Esophagus squamous epithelium (tissue), 5 donors: ENCODE measurements at places on chromosomes 2 and 18.

DNA sequence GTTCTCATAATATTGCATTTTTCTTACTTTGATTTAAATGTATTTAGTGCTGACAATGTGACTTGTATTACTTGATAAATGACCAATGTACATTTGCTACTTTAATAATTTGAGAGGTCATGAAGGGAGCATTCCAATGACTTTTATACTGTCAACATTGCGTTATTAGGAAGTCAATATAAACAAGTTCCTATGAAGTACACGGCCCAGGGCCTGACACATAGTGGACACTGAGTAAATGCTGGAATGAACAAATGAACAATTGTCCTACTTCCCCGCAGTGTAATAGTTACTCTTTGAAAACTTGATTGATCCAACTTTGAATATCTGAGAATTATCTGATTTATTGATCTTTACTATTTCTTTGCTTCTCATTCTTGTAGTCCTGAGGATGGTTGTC, 47.3 kb downstream of the PKP4 start:
- DNase-seq: no peak

DNA sequence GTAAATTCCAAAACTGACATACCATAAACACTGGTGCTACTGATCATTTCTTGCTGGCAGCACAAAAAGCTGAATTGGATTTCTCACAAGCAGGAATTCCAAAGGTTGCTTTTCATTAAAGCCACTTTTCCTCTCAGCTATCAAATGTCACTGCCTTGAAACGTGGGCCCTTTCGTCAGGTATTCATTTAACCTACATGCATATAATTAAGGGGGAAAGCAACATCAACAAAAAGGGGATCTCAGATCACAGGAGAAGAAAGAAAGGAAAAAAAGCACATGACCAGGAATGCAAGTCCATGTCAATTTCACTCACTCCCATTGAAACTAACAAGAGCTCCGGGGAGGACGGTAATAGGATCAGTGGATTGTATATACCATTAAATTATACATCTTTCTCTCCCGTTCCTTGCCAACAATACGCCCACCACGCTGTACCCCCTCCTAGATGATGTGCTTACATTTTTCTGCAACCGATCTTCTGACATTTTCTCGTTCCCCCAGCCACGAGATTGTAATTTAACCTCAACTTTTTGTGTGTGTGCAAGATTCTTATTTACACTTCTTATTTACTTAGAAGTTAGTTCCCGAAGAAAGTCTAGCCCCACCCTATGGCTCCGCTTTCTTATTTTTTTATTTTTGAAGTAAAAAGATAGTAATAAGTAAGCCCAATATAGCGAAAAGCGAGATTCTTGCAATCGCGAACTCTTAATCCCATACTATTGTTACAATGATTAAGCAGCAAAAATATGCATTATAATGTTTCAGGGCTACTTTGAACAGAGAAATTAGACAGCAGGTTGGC, 725 bp downstream of the FIGN start:
- no peak for DNase-seq

GRCh38 chr2:68272246-68272994, 20.1 kb upstream of the PPP3R1 start:
- DNase-seq: no peak

DNA sequence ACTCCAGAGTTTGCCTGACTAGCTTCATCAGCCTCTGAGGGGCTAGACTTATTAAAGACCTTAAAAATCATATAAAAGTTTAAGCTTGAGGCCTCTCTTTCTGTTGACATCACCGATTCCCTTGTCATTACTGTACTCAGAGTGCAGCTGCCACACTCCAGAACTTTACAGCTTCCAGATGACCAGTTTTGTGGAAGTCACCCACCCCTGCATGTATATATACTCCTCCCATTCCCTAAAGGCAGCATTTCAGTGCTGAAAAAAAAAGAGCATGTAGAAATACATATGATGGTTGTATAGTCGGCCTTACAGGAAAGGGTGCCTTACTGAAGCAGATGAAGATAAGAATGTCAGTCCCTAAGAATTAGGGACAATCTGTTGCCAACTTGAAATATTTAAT, 117.3 kb downstream of the FEZ2 start:
- DNase-seq: no peak

GRCh38 chr2:168603439-168603961, 147.4 kb downstream of the CERS6 start:
- DNase-seq: no peak

- no peak for DNase-seq
Measured at GRCh38 chr2:199443589-199444130, 14.1 kb downstream of the SATB2 start.

GRCh38 chr2:62928015-62928414, 122.6 kb upstream of the OTX1 start:
- DNase-seq: no peak

DNA sequence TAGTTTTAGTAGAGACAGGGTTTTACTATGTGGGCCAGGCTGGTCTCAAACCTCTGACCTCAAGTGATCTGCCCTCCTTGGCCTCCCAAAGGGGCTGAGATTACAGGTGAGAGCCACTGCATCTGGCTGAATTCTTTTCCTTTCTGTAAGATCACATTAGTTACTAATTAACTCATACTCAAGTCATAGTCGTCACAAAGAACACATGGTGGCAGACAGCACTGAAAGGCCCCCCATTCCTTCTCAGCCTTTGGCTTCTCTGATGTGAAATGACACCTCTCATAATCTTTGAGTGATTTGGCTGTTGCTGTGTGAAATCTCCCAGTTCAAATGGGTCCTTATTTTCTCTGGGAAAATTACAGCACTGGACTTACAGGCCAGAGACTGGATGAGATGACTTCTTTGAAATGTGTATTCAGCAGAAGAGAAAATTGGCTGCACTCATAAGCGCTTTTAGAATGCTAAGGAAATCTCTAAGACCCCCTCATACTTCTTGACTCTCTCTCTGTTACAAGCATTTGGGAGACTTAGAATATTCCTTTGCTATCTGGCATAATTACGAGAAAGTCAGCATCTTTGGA, 764.8 kb downstream of the RNF144A start:
- no peak for DNase-seq

DNA sequence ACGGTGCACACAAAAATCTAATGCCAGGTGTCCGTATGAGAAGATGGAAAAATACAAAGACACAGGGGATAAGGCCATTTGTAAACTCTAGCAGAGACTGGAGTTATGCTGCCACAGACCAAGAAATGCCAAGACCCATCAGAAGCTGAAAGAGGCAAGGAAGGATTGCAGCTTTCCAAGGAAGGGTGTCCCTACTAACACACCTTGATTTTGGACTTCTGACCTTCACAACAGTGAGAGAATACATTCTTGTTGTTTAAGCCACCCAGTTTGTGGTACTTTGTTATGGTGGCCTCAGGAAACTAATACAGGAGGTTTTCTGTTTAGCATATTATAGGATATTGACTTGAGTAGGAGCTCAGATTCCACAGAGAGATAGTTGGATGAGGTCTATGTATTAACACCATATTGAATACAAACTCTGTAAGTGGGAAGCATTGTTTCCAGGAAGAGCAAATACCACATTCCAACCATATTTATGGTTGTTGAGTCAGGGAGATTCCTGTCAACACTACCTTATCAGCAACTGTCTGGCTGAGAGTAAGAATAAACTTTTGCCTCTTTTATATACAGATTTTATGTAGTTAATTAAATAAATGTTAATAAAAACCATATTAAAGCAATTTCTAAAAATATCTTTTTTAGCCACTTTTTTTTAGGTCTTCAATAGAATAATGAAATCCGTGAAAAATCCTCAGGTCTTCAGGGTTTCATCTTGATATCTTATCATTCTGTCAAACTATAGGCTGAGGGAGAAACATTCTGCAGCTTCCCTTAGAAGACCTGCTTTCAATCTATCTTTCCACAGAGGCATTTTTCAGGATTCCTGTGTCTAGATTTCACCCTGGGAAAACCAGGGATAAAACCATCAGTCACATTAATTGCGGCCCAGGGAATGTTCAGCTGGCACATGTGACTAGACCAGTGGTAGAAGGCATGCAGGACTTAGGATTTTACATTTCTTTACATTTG, 35.4 kb upstream of the HNMT start:
- no peak for DNase-seq

GRCh38 chr18:78679613-78680260, 299.9 kb upstream of the SALL3 start:
- DNase-seq: no peak

DNA sequence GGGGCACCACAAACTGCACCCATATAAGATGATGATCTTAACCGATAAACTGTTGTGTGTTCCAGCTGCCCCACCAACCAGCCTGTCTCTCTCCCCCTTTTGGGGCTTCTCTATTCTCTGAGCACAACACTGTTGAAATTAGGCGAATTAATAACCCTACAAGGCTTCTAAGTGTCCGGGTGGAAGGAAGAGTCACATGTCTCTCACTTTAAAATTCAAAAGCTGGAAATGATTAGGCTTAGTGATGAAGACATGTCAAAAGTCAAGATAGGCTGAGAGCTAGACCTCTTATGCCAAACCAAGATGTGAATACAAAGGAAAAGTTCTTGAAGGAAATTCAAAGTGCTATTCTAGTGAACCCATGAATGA, 782.1 kb downstream of the MBD2 start:
- DNase-seq: no peak

DNA sequence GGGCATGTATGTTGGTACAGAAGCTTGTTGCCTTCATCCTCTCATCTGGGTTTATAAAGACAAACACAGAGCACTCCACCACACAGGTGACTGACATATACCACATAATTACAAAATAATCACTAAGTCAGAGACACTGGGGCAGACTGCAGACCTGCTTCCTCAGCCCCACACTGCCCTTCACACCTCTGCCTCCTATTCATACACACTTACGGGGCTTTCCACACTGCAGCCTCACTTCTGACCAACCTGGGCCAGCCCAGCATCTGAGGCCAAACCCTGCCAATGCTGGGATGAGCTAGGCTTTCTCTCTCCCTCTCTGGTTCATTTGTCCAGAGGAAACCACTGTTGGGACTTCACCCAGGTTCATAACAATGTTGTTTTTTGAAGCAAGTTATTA, 4.5 kb downstream of the EMX1 start:
- DNase-seq: no peak

- no peak for DNase-seq
Measured at GRCh38 chr2:132701810-132702209, 31.8 kb upstream of the LYPD1 start.

DNA sequence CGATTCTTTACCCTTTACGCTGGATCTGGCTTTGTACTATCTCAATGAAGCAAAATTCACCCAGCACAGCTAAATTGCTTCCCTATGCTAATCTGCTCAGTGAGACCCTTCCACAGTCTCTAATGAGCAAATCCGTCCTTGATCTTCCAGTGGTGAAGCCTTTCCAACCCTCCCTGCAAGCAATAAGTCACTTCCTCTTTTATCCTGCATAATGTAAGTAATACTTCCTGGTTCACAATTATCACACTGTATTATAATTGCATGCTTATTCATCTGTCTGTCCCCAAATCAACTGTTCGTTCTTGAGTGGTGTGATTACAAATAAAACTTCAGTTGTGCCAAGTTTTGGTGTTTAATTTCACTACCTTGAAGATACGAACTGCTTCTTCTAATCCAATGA, 404.0 kb downstream of the ADCYAP1 start:
- no peak for DNase-seq

DNA sequence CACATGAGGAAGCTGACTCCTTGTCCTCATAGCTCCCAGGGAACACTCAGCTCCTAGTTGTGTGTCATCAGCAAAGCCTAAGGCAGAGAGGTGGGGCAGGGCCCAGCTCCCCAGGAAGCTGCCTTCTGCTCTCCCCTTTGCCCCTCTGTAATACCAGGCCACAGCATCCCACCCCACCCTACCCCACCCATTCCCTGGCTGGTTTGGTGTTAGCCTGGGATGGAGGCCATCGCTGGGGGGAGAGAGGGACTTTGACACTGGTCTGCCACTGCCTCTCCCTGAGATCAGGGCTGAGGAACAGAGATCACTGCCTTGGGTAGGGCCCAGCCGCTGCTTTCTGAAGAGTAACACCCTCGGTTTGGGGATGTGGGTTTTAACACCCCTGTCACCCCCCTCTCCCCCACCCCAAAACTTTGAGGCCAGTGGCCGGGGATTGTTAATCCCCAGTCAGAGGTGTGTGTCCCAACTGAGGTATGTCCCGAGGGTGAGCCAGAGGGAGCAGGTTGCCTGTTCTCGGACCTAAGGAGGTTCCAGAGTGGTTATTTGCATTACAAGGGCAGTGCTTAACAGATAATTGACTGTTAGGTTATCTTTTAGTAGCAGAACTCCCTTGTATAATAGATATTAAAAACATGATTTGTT, 41.4 kb downstream of the TET3 start:
- DNase-seq: no peak

GRCh38 chr2:108634576-108635160, 84.6 kb upstream of the RANBP2 start:
- DNase-seq: no peak

GRCh38 chr2:239822146-239822831, 202.9 kb downstream of the NDUFA10 start:
- DNase-seq: no peak

GRCh38 chr2:15687720-15688119, 96.1 kb downstream of the DDX1 start:
- no peak for DNase-seq

DNA sequence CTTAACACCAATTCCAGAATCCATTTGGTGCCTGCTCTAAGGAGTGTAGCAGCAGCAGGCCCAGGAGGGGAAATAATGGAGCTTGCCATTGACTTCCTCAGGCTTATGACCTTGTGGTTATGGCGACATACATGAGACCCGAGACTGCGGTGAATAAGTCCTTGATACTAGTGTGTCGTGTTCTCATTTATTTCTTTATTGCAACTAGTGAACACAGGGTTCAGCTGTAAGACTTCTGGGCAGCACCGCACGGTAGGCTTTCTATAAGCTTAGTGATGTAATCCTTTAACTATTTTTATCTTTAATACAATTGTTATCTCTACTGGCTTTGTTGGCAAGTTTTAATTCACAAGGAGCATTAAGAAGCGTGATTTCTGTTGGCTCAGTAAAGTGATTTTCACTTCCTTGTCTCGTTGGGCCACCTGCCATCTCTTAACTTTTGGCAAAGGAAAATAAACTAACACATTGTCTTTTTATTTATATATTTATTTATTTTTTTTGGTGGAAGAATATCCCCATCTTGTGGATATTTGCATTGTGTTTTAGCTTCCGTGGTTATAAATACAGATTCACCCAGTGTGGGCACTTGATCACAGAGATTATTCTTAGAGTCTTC, 139.8 kb downstream of the LTBP1 start:
- no peak for DNase-seq

DNA sequence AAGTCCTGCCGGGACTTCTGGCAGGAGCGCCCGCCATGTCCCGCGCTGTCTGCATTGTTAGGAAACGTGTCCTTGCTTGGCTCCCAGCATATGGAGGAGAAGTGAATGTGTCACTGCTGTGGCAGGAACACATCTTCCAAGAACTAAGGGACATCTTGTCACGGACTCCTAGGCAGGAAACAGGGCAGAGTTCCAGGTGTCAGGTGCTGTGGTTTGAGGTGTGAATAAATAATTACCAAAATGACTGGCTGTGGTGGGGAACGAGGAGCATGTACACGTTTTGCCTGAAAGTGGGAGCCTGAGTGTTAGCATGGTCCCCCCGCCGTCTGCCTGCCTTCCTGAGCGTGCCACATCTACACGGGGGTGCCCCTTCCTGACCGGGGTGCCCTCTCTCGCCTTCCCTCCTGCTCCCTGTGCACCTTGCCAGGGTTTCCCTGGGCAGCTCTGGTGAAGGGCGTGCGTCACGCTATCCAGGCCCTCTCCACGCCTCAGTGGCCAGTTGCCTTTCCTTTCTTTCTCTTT, 237.5 kb downstream of the LDLRAD4 start:
- no peak for DNase-seq

GRCh38 chr2:18623782-18624181, 34.4 kb upstream of the NT5C1B start:
- DNase-seq: no peak
